ENCODE measurements at places on chromosomes 2 and 18. TPM values are rescaled to one million over a fixed set of nuclear protein-coding genes. Genes with fewer than 3 reads are reported as not detected.

Gene ZNF385B
- not detected for total RNA-seq

Gene ALKAL2
- not detected for total RNA-seq

- DNase-seq: peak; percentile 87
These were observed 2.3 kb downstream of the ZFP36L2 start for GRCh38 chr2:43224131-43224570.

GRCh38 chr2:239756790-239757760, 268.1 kb downstream of the NDUFA10 start:
- no peak for DNase-seq
